ENCODE measurements at places on chromosomes 5 and 9. TPM values are rescaled to one million over a fixed set of nuclear protein-coding genes. Genes with fewer than 3 reads are reported as not detected.
A peak's percentile ranks its signal among the peaks of the same experiment; 100 is the strongest.

DNA sequence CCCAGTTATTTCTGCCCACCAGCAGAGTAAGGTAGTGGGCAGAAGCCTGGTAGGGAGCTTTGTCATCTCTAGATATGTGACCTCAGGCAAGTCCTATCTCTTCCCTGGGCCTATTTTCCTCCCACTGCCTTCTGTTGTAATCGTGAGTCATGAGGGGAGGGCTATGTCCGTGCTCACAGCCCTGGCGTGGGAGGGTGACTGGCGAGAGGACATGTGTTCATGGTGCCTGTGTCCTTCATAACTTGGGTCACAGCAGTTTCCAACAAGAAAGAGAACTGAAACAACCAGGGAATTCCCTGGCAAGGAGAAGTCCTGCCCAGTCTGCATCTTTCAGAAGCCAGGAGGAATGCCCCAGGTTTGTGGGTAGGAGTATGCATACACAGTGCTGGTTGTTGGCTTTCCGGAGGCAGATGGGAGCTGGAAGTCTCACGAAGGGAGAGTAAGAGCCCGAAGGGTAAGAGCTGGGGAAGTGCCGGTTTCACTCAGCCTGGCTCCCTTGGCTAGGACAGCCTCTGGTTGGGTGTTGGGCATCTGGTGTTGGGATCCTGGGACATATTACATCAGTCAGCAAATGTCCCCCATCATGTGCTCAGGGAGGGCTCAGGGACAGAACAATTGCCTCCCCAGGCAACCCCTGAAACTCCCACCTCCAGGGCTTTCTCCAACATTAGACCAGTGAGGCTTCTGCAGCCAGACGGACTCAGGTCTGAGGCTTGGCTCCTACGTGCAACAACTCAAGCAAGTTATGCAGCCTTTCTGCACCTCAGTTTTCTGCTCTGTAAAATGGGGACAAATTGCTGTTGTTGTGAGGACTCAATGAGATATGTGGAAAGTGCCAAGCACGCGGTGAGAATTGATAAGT lies 4.3 kb upstream of the TIFAB start:
- no peak for DNase-seq

DNA sequence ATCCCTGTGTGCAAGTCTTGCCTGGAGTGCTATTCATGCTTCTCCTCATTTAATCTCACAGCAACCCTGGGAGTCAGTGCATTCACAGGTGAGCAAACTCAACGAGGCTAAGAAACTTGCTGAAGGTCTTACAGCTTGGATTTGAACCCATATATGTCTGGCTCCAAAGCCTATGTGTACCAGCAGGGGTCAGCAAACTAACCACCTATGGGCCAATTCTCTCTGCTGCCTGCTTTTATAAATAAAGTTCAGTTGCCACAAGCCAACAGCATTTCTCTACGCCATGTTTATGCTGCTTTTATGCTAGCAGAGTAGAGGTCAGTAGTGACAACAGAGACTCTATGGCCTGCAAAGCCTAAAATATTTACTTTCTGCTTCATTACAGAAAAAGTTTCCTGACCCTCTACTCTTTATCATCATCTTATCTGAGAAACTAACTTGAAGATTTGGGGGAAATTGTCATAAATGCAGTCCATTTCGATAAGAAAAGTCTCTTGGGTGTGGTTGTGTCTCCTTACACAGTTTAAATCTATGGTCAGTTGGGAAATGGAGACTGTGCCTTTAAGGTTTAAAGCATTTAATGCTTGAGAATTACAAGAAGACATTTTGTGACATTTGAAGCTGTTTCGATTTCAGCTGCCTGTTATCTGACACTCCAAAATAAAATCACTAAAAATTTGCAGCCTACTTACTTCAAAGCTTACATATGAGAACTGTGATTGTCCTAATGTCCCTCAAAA lies 137.7 kb downstream of the PRELID2 start:
- no peak for DNase-seq

Gene TBC1D13
- 25.7 TPM for total RNA-seq

Gene LHX6
- 2.9 TPM for total RNA-seq

DNA sequence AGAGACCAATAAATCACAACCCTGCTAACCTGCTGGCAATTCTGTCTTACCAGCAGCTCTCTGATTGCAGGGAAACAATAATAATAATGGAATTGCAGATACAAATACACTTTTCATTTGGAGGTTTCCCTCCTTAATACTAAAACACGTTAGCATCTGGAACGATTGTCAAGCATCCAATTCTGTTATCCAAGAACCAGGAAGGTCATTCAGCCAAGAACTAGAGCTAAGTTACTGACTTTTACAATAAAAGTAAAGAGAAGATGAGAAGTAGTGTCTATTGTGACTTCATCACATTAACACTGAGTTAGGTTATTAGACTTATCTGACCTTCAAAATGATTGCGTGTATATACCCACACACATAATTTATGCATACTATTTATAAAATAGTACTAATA lies 335.6 kb downstream of the BRINP1 start:
- no peak for DNase-seq

DNA sequence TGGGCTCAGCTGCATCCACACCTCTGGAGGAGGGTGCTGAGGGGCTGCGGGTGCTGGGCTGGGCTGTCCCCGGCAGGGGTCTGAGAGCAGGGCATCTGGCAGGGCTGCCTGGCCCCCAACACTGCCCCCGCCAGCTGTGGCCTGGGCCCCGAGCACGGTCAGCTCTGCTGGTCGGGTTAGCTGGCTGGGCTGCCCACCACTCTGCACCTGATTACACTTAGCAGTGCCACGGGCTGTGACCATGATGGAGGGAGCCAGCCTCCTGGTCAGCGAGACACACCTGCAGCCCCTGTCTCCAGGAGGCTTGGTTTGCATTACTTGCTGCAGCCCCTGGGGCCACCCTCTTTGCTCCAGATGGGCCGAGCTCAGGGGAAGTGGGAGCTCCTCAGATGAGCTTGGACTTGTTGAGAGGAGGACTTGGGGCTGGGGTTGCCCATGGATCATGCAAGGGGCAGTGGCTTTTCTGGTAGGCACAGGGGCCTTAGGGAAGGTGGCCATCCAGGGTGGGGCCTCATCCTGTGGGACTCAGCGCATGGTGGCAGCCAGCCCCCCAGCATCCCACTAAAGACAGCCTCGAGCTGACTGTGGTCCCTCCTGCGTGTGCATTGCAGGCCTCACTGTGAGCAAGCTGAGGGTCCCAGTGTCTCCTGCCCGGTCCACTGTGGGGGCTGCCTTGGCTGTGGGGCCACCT lies 132.0 kb upstream of the FAM120A start:
- DNase-seq, result no peak

- peak; percentile 72 for DNase-seq
Observed at GRCh38 chr5:35777358-35778087, 79.2 kb upstream of the IL7R start.

DNA sequence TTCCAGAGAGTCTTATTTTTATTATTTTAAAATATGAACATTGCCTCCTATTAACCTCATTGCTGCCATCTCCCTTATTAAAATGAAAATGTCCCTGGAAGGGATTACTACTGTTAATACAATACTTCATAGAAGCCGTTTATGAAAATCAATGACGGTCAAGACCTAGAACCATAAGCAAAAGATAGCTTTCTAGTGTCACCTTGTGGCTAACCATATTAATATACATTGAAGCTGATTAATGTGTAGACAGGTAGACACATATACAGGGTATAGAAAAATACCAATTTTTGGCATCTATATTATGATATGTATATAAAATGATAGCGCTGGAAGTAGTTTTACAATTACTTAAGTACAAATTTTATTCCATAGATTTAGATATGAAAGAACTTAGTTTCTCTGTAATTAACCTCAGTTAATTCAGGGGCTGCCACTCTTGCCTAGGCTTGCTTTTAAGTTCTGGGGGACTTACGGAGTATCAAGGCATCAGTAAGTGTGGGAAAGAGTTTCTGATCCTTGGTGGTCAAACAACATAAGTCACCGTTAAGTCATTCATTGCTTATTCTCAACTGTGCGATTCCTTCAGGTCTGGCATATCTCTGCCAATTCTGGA lies 2.5 kb upstream of the YTHDC2 start:
- DNase-seq, result no peak

- no peak for DNase-seq
Observed at GRCh38 chr9:96241391-96241809, 60.6 kb downstream of the HSD17B3 start.

Gene HDAC3
- total RNA-seq, result 40.0 TPM

DNA sequence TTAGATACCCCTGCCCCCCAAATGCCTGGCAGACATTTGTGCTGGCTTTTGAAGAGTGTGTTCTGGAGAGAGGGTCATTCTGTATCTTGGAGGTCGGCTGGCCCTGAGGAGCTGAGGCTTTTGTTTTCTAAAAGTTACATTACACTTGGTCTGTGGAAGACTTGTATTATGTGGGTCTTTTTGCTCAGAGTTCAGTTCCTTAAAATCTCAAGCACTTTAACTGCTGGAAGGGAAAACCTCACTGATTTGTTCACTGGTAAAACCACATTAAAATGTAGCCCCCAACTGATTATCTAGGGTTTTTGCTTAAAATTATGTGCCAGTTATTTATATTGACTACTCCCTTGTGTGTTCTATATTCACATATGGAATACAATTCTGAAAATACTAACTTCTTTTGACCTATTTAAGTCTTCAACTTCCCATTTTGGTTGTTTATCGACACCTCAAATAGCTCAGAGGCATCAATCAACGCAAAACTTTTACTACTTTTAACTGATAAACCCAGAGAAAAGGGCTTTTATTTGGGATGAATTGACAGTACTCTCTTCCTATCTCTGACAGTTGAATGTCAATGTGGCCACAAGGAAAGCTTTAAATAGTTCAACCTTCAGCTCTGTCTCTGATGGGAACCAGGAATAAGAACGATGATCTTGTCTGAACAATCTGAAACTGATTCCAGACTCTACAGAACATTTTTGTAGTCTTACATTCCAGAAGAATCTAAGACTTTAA lies 54.0 kb upstream of the MAP3K1 start:
- no peak for DNase-seq

Gene TENT4A
- total RNA-seq, result 26.6 TPM

Gene HAVCR2
- 15.2 TPM for total RNA-seq

DNA sequence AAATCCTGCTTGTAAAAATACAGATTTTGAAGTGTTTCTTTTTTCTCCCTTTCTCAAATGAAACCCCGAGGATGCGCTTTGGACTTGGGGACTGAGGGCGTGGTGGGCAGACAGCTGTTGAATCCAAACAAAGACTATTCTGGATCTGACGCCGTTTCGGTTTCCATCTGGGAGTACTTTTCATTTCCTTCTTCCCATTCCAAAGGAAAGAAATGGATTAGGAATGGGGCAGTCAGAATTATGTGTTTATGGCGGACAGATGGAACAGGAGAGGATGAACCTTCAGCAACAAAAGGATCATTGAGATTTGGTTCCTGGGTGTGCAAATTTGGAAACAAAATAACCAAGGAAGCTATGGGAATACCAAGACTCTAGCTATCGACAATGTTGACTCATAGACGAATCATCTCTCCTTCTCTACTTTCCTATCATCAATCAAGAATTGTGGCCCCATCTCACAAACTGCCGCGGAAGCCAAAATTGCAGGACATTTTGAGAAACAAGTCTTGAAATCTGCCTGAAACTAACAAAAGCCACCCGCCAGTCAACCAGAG lies 300.6 kb downstream of the PARP8 start:
- no peak for DNase-seq

DNA sequence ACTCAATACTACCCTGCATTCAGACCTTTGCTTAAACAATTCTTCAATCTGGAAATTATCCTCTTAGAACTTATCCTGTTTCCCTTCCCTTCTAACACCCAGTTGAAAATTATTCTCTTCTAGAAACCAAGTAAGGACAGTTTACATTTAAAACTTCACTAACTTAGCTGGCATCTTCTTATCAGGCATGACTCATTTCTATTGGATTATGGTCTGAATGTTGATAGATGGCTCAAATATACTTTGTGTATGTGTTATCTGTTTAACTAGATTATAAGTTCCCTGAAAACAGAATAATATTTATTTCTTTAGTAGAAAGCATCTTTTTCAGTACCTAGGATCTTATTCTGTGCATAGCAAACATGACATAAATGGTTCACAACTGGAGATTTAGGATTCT lies 161.9 kb downstream of the PPP2R2B start:
- no peak for DNase-seq

DNA sequence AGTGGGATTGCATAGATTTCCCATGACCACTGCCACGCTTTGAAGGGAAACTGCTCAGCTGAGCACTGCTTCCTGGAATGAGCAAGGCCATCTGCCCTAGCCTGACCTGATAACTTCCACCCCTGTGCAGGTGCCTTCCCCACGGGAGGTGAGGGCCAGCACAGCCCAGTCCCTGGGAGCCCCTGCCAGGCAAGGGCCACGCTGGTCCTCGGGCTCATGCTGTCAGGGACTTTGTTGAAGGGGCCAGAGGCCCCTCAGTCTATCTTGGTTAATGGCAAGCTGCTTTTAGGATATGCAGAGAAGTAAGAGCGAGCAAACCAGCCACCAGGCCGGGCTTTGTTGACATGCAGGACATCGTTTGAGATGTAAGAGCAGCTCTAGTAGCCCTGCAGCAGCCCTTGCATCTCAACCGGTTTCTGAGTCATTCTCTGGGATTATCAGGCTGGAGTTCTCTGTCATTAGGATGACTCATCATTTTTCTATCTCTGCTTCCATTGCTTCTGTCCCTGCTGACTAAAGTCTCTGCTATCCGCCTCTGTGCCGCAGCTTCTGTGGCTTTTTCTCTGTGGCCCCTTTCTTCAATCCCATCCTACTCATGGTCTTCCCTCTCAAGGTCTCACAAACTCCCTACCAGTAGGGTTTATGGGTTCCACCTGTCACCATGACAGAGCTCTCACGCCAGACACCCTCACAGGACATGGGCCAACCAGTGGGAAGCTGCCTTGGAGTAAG lies 30.6 kb upstream of the IQGAP2 start:
- DNase-seq, result no peak

Gene PCDHA3
- 1.0 TPM for total RNA-seq

GRCh38 chr9:112680731-112681402 lies 37.0 kb downstream of the INIP start:
- no peak for DNase-seq

DNA sequence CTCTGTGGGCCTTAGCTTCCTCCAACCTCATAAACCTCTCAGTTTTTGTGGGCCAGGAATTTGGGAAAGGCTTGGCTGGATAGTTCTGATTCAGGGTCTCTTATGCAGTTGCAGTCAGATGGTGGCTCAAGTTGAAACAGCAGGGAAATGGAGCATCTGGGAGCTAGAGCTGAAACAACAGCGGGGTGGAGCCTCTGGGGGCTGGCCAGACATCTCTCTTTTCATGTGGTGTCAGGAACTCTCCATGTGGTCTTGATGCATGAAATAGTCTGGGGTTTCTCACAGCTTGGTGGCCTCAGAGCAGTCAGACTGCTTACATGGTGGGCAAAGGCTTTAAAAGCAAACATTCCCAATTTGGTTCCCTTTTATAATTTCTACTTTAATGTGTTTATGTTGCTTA lies 13.5 kb downstream of the ZNF346 start:
- no peak for DNase-seq

DNA sequence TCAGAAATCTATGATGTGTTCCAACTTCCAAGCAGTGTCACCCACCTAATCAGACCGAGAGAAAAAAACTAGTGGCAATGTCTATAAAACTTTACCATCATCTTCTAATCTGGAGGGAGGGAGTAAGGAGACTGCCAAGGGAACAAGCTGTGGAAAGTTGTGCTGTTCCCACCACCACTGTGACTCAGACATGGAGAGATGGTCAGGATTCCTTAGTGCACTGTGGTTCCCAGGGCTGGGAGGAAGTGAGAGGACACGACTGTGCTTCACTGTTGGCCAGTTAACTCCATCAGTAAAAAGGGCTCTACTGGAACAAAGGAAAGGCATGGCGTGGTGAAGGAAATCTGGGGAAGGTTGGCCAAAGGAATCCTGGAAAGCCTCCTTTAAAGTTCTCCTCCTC lies 18.8 kb downstream of the TICAM2 start:
- DNase-seq, result no peak

Gene CTNND2
- 12.4 TPM for total RNA-seq
